ENCODE measurements at places on chromosomes 3 and 15.
A peak's percentile ranks its signal among the peaks of the same experiment; 100 is the strongest.

DNA sequence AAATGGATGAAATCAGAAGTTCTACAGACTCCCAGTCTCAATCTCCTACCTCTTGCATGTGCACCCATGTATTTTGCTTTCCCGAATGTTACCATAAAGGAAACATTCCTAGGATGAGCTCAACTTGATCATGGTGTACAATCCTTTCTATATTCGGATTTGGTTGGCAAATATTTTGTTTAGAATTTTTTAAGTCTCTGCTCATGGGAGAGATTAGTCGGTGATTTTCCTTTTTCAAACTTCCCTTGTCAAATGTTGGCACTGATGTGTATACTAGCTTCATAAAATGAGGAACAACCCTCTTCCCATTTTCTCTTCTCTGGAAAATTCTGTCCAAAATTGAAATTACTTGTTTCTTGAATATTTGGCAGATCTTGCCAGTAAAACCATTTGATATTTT lies 317.6 kb upstream of the RASGRP1 start:
- no peaks in the 10 kb centered on the region for H3K36me3 ChIP-seq
- no peaks in the 10 kb centered on the region for H3K27me3 ChIP-seq
- no peak for DNase-seq
- H3K27ac ChIP-seq: no peak overlapping the region

DNA sequence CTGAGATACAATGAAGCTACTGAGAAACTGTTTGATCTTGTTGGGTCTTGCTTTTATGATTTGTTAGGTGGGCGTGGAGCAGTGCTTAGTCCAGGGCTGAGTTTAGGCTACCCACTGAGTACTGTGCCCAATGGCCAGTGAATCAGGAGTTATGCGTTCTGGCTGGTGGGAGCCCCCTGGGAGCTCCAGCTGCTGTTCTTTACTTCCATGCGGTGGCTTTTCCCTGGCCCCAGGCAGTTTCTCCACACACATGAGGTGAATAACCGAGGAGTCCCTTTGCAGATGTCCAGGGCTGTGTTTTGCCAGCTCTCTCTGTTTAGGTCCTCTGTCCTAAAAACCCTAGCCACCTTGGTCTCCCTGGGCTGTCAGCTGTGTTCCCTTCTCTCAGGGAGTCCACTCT lies 106.5 kb downstream of the KLF13 start:
- no peaks in the 10 kb centered on the region for H3K27me3 ChIP-seq
- no peaks in the 10 kb centered on the region for H3K36me3 ChIP-seq
- H3K27ac ChIP-seq: no peak overlapping the region

DNA sequence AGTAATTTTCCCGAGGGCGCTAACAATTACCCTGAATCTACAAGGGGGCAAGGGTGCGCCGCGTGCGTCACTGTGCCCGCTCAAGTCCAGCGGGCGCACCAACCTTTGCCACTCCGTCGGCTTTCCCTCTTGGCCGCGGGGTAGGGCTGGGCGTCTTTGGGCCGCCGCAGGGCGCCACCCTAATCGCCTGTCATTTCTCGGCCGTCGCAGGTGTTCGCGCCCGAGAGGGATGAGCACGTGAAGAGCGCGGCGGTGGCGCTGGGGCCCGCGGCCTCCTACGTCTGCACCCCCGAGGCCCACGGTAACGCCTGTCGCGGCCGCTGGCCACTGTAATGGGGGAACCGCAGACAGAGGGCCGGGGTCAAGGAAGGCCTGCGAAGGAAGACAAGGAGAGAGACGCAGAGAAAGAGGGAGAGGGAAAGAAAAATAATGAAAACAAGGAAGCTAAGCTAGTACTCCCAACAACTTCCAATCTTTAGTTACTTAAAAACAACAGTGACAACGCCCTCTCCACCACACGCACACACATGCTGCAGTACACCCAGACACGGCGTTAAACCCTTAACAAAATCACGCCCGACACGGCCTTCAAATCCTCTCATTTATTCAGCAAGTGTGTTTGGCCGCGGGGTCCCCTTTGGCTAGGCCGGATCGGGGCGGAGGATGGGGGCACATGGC lies 3.8 kb downstream of the SKOR1 start:
- DNase-seq: no peak
- H3K4me3 ChIP-seq: no peak overlapping the region
- peaks cover 59% of the 10 kb centered on the region for H3K4me1 ChIP-seq
- no peaks in the 10 kb centered on the region for H3K36me3 ChIP-seq
- H3K27me3 ChIP-seq: peaks cover 89% of the 10 kb centered on the region

DNA sequence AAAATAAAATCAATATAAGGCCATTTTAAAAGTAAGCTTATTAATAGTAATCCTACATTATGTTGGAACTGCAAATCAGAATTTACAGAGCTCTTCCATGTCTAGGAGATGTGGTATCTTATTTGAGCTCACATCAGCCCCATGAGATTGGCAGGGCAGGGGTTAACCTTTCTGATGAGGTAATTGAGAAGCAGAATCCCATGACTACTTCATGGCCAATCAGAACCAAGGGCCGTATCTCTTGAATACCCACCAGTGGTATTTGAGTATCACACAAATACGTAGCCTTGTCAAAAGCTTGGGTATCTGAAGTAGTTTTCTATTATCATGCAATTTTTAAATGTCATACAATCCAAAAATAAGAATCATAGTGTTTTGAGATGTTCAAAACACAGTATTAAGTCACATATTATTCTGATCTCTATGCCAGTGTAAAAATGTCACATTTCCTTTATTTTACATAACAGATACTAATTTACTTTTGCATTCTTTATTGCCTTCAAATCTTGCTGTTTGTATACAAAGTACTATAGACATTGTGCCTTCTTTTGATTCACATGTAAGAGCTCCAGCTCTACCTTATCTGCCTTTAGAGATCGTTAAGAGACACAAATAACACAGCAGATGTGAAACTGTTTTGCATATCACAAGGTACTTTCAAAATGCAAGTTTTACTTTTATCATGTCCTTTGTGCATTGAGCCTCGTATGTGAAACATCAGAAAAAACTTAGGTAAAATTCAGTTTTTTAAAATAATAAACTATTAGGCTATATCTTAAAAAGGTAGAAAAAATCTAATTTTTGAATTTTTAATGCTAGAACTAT lies 251.7 kb upstream of the GOLGA6L4 start:
- H3K4me3 ChIP-seq: no peak overlapping the region
- H3K27ac ChIP-seq: no peak overlapping the region
- DNase-seq: peak; percentile 14
- no peaks in the 10 kb centered on the region for H3K4me1 ChIP-seq
- no peaks in the 10 kb centered on the region for H3K36me3 ChIP-seq

DNA sequence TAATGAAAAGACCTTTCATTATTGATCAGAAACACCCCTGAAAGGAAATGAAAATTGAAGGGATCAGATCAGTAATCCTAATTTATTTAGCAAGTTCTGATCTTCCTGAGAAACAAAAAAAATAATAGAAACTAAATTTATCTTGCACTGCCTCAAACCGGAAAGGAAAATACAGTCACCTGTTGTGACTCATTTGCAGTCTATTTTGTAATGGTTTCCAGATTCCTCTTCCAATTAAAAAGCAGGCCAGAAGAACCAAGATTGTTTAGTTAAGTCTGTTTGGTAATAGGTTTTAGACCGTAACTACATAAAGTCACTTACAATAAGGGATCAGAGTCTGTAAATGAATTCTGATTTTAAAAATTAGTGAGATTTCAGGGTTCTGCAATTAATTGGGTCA lies 49.7 kb upstream of the ATOSA start:
- no peak overlapping the region for H3K4me3 ChIP-seq
- no peaks in the 10 kb centered on the region for H3K27me3 ChIP-seq
- peaks cover 26% of the 10 kb centered on the region for H3K4me1 ChIP-seq
- no peak for DNase-seq

GRCh38 chr3:50287262-50287661 lies 5.0 kb downstream of the IFRD2 start:
- H3K36me3 ChIP-seq: no peaks in the 10 kb centered on the region
- no peak for DNase-seq
- no peak overlapping the region for H3K4me3 ChIP-seq
- no peaks in the 10 kb centered on the region for H3K27me3 ChIP-seq

- no peaks in the 10 kb centered on the region for H3K4me1 ChIP-seq
- H3K27me3 ChIP-seq: no peaks in the 10 kb centered on the region
- no peak overlapping the region for H3K4me3 ChIP-seq
- H3K27ac ChIP-seq: no peak overlapping the region
Observed at GRCh38 chr3:165868088-165868487, 30.9 kb upstream of the BCHE start.

Measured in B cell (primary cell).